K562 (cell line): ENCODE measurements at places on chromosomes 13 and 19. TPM values are rescaled to one million over a fixed set of nuclear protein-coding genes. Genes with fewer than 3 reads are reported as not detected.

SLC17A7 gene
- polyA plus RNA-seq: 5.5 and 5.7 TPM in 2 replicates

PTGER1 gene
- polyA plus RNA-seq: 0.34 and 0.36 TPM in 2 replicates

LIM2 gene
- polyA plus RNA-seq: 0.27 and 0.28 TPM in 2 replicates

DNA sequence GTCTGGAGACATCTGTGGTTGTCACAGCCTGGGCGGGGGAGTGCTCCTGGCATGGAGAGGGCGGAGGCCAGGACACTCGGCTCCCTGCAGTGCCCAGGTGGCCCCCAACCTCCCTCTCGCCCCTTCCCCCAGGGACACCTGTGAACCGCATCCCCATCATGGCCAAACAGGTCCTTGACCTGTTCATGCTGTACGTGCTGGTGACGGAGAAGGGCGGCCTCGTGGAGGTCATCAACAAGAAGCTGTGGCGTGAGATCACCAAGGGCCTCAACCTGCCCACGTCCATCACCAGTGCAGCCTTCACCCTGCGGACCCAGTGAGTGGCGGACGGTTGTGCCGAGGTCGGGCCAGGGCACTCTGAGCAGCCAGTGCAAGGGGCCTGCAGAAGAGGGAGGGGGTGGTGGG, 20.0 kb upstream of the WDR18 start:
- no peaks in the 10 kb centered on the region for H3K27me3 ChIP-seq
- peaks cover 38% of the 10 kb centered on the region for H3K4me1 ChIP-seq
- H3K27ac ChIP-seq: no peak overlapping the region

DNA sequence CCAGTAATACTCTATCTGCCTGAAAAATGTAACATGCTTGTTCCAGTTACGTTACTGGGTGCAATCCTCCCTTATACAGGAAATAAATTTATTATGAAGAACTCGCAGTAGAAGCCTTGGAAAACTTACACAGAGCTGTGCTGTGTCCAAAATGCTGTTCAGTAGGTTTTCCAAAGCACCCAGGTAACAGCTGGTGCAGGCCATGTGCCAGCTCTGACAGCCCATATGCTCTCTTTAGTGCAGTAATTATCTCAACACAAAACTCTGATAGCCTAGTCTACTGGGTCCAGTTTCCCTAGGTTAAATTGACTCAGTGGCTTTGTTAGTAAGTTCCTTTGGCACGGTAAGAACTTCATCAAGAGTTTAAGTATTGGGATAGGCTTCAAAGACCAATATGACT, 120.7 kb upstream of the OBI1 start:
- no peaks in the 10 kb centered on the region for H3K27me3 ChIP-seq
- H3K4me1 ChIP-seq: no peaks in the 10 kb centered on the region

DNA sequence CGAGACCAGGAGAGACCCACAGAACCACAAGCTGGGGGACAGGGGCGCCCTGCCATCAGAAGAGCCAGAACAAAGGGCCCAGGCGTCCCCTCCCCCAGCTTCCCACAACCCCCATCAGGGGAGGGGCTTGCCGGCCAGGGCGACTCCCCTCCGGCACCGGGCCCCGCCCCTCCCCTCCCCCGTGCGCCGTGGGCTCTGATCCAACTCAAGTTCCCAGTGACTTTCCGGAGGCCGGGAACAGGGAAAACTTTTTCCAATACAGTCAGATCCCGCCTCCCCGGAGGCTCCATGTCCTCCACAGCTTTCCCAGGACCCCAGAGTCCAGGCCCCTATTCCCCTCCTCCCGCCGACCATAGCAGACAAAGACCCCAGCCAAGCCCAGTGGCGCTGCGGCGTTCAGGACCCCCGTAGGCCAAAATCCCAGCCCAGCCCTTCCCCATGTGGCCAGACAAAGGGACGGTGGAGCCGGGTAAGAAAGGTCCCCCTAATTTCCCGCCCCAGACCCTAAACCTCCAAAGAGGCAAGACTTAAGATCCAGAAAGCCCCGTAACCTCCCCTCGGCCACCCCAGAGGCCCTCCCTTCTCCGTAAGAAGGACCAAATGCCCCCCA, 673 bp downstream of the TEAD2 start:
- no peaks in the 10 kb centered on the region for H3K27me3 ChIP-seq
- peak; percentile 91 for DNase-seq
- peaks cover 10% of the 10 kb centered on the region; the same call in 1 of the 3 replicates for H3K36me3 ChIP-seq
- H3K27ac ChIP-seq: peak overlapping the region; percentile 77

DNA sequence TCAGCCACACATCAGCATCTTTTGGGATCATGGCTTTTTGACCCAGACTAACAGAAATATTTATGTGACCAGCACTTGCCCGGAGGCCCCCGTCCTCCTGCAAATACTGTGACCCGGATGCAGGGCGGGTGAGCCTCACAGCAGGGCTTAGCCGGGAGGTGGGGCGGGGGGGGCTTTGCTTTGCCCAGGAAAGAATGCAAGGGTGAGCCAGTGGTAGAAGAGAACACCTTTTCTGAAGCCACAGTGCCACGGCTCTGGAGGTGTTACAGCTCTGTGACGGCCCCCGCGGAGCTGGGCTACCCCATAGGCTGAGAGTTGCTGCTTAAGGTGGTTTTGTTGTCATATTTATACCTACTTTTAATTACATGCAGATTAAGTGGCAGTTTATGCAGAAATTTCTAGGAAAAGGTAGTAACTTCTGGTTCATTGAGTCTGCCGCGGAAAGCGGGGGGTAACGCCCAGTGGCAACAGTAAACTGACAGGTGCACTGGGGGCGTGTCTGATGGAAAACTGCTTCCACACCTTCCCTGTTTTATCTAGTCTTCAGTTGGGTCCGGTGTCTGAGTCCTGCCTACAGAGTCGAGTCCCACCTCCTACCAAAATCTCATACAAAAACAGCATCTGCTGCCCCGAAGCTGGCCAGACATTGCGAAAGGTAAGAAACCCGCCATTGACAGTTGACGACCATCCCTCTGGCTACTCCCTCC, 187.9 kb downstream of the TEX29 start:
- no peaks in the 10 kb centered on the region for H3K36me3 ChIP-seq
- no peaks in the 10 kb centered on the region; the same call in 1 of the 2 replicates for H3K4me1 ChIP-seq
- no peak overlapping the region for H3K27ac ChIP-seq
- DNase-seq: no peak
- H3K4me3 ChIP-seq: no peak overlapping the region

DNA sequence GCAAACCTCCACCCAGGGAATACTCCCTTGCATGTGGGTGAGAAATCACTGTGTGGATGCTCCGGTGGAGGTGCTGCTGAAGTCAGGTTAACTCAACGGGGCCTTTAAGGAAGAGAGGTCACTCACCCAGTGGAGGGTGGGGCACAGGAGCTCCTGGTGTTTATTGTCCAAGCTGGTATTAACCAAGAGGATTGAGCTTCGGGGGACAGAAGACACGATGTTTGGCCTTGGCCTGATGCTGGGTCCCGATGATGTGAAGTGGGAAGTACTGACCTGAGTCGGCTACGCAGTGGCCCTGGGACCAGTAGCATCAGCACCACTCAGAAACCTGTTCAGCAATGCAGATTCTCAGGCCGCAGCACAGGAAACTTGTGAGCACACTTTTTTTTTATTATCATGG, 85.7 kb upstream of the WASF3 start:
- no peak for DNase-seq
- H3K36me3 ChIP-seq: no peaks in the 10 kb centered on the region
- H3K27ac ChIP-seq: no peak overlapping the region
- H3K4me1 ChIP-seq: 0 out of 2 replicates have a peak, but pooled peaks cover 2% of the 10 kb centered on the region

GRCh38 chr19:40494191-40494838, 27.5 kb downstream of the SPTBN4 start:
- no peak overlapping the region for H3K4me3 ChIP-seq
- H3K36me3 ChIP-seq: no peaks in the 10 kb centered on the region
- DNase-seq: no peak
- no peak overlapping the region for H3K27ac ChIP-seq

DNA sequence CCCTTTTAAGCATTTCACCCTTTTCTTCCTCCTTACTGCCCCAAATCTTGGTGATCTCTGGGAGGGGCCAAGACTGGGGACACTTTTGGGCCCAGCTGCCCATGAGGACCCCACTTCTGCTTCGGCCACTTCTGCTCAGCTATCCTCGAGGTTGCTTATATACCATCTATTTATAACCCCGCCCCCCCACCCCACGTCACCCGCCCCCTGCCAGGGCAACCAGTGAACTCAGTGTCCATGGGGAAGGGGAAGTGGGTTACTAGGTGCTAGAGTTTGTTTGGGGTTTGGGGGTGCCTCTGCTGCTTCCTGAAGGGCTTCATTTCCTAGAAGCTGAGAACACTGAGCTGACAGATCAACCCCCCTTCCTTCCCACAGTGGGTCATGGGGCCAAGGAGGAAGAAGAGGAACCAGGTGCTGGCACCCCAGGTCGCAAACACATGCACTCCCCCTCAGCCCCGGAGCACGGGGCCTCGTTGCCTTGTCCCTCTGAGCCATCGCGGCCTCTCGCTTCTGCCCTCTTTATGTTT, 6.1 kb upstream of the ADGRE5 start:
- H3K4me3 ChIP-seq: no peak overlapping the region
- H3K27me3 ChIP-seq: no peaks in the 10 kb centered on the region
- peaks cover 20% of the 10 kb centered on the region for H3K4me1 ChIP-seq
- DNase-seq: peak; percentile 6
- H3K36me3 ChIP-seq: no peaks in the 10 kb centered on the region
